Motor neuron (in vitro differentiated cells): ENCODE measurements at places on chromosomes 1 and 21. TPM values are rescaled to one million over a fixed set of nuclear protein-coding genes. Genes with fewer than 3 reads are reported as not detected.

- ATAC-seq = no peak
Measured at GRCh38 chr1:100377590-100378361, 25.5 kb downstream of the CDC14A start.

- ATAC-seq = peak; percentile 88
Measured at GRCh38 chr1:185008838-185009237, 34.5 kb upstream of the NIBAN1 start.

DNA sequence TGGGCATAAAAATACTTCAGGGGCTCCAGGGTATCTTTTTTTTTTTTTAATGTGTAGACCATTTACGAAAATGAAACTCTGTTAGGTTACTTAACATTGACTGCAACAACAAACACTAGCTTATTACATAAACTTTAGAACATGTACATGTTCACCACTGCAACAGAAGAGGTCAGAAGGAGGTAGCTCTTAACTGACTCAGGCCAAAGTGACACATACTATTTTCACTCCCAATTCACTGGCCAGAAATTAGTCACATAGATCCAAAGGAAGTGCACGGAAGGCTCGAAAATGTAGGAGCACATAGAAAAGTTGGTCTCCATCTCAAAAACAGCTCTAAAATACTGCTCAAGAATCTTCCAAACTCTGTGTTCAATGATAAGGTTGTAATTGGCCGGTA lies 107.2 kb downstream of the AKT3 start:
- ATAC-seq = no peak

GRCh38 chr21:32920474-32920873 lies 105.3 kb upstream of the OLIG2 start:
- no peak for ATAC-seq

- ATAC-seq = peak; percentile 73
Measured at GRCh38 chr1:33180911-33181890, 642 bp downstream of the TRIM62 start.

- ATAC-seq = no peak
Measured at GRCh38 chr1:231793893-231794292, 167.3 kb downstream of the DISC1 start.

RUNX3 gene
- total RNA-seq = 7.4 and 9.7 TPM in 2 replicates

RNASEL gene
- 7.9 and 8.9 TPM in 2 replicates for total RNA-seq
